ENCODE measurements at places on chromosomes 4 and X. TPM values are rescaled to one million over a fixed set of nuclear protein-coding genes. Genes with fewer than 3 reads are reported as not detected.

IL13RA1 gene
- total RNA-seq = 35.3 TPM

P2RY10 gene
- 1.5 TPM for total RNA-seq

GDPD2 gene
- not detected for total RNA-seq

DNA sequence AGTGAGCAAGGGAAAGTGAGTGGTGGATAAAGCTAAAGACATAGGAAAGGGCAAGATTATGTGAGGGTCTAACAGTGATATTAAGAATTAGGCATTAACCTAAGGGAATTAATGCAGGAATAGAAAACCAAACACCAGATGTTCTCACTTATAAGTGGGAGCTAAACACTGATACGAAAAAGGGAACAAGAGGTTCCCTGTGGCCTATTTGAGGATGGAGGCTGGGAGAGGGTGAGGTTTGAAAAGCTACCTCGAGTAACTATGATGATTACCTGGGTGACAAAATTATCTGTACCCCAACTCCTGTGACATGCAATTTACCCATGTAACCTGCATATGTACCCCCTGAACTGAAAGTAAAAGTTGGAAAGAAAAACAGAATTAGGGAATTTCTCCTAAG lies 79.0 kb downstream of the ANXA3 start:
- no peak for DNase-seq
- peak overlapping the region; percentile 39 for H3K27ac ChIP-seq

- H3K27me3 ChIP-seq = peaks cover 33% of the 10 kb centered on the region
- H3K4me1 ChIP-seq = no peaks in the 10 kb centered on the region
- H3K36me3 ChIP-seq = no peaks in the 10 kb centered on the region
Measured at GRCh38 chrX:115960440-115961084, 210.0 kb upstream of the AGTR2 start.

- DNase-seq = no peak
- no peaks in the 10 kb centered on the region for H3K4me1 ChIP-seq
- no peak overlapping the region for H3K4me3 ChIP-seq
- H3K27ac ChIP-seq = no peak overlapping the region
- H3K27me3 ChIP-seq = no peaks in the 10 kb centered on the region
Measured at GRCh38 chrX:151997539-151997938, 23.1 kb upstream of the GABRE start.

- H3K4me1 ChIP-seq = no peaks in the 10 kb centered on the region
- no peak overlapping the region for H3K27ac ChIP-seq
- H3K4me3 ChIP-seq = no peak overlapping the region
- DNase-seq = no peak
- H3K36me3 ChIP-seq = no peaks in the 10 kb centered on the region
Measured at GRCh38 chr4:143302536-143302935, 34.1 kb upstream of the GAB1 start.

DSPP gene
- total RNA-seq = not detected

- no peak for DNase-seq
- H3K27ac ChIP-seq = no peak overlapping the region
- H3K36me3 ChIP-seq = peaks cover 35% of the 10 kb centered on the region
- H3K27me3 ChIP-seq = no peaks in the 10 kb centered on the region
- H3K4me1 ChIP-seq = no peaks in the 10 kb centered on the region
- no peak overlapping the region for H3K4me3 ChIP-seq
Measured at GRCh38 chr4:132483-132882, 8.2 kb downstream of the ZNF718 start.

SASH3 gene
- 6.3 TPM for total RNA-seq

GRCh38 chr4:71559957-71560571 lies 221.2 kb downstream of the SLC4A4 start:
- no peak for DNase-seq
- H3K4me3 ChIP-seq = no peak overlapping the region
- H3K4me1 ChIP-seq = no peaks in the 10 kb centered on the region
- no peaks in the 10 kb centered on the region for H3K36me3 ChIP-seq

DNA sequence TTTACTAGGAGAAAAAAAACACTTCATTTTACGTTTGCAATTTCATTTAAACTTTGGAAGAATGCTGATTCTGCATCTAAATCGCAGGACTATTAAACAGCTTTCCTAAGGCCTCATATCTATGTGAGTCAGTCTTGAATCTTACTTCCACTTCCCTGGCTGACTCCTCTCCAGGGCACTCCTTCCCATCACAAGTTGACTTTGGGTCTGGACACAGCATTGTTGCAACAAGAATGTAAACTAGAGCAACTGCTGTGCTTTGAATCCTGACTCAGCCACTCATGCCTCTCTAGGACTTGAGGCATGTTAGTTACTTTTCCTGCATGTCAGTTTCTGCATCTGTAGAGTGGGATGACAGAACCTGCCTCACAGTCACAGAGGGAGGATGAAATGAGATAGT lies 413.8 kb downstream of the FAT4 start:
- H3K27ac ChIP-seq = no peak overlapping the region
- H3K4me1 ChIP-seq = no peaks in the 10 kb centered on the region
- H3K4me3 ChIP-seq = no peak overlapping the region
- H3K36me3 ChIP-seq = no peaks in the 10 kb centered on the region
- DNase-seq = no peak

DNA sequence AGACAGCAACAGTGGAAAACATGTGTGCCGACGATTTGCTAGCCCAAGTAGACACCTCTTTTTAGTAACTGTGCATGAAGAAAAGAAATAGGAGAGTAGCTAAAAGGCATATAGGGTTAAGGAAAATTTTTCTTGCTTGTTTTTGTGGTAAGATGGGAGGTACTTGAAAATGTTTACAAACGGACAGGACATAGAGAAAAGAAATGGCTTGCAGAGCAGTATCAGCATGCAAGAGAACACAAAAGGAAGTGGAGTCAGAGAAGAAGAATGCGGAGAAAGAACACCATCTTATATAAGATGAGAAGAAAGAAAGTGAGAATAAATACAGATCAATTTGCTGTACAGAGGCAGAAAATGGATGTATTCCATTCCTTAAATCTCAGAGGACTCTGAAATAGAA lies 263.7 kb upstream of the ETNPPL start:
- no peaks in the 10 kb centered on the region for H3K36me3 ChIP-seq
- DNase-seq = no peak
- H3K27me3 ChIP-seq = no peaks in the 10 kb centered on the region
- no peak overlapping the region for H3K27ac ChIP-seq
- no peaks in the 10 kb centered on the region for H3K4me1 ChIP-seq

CCKAR gene
- not detected for total RNA-seq

- H3K4me1 ChIP-seq = no peaks in the 10 kb centered on the region
- no peak overlapping the region for H3K4me3 ChIP-seq
- no peak for DNase-seq
- no peaks in the 10 kb centered on the region for H3K36me3 ChIP-seq
- no peak overlapping the region for H3K27ac ChIP-seq
Measured at GRCh38 chr4:102543030-102543928, 42.1 kb downstream of the NFKB1 start.

GRCh38 chrX:13258052-13258444 lies 61.8 kb downstream of the ATXN3L start:
- peaks cover 5% of the 10 kb centered on the region for H3K27me3 ChIP-seq
- no peaks in the 10 kb centered on the region for H3K36me3 ChIP-seq
- no peaks in the 10 kb centered on the region for H3K4me1 ChIP-seq
- H3K27ac ChIP-seq = no peak overlapping the region
- no peak overlapping the region for H3K4me3 ChIP-seq

RTL9 gene
- total RNA-seq = 0.06 TPM

DNA sequence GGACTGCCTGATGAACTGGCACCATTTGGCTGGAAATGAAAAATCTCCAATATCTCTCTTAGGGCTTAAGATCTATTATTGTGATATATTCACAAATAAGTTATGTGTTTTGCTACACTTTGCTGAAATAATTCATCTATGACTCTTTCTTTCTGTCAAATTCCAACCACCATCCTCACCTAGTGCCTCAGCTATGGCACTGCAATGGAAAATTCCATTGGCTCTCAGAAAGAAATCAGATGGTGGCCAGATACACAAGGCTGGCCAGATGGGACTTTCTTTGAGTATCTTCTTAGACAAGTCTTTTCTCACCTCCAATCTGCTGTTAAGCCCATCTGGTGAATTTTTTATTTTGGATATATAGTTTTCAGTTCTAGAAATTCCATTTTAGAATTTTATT lies 28.0 kb downstream of the NAT8L start:
- DNase-seq = no peak
- H3K4me1 ChIP-seq = no peaks in the 10 kb centered on the region
- no peaks in the 10 kb centered on the region for H3K36me3 ChIP-seq
- no peak overlapping the region for H3K4me3 ChIP-seq
- no peaks in the 10 kb centered on the region for H3K27me3 ChIP-seq
- H3K27ac ChIP-seq = no peak overlapping the region

GRCh38 chrX:124395145-124395880 lies 49.0 kb downstream of the SH2D1A start:
- no peak overlapping the region for H3K27ac ChIP-seq
- H3K27me3 ChIP-seq = peaks cover 2% of the 10 kb centered on the region
- no peak overlapping the region for H3K4me3 ChIP-seq
- DNase-seq = no peak
- H3K4me1 ChIP-seq = no peaks in the 10 kb centered on the region
- H3K36me3 ChIP-seq = no peaks in the 10 kb centered on the region

MEPE gene
- total RNA-seq = not detected

NDP gene
- total RNA-seq = 0.87 TPM

DNA sequence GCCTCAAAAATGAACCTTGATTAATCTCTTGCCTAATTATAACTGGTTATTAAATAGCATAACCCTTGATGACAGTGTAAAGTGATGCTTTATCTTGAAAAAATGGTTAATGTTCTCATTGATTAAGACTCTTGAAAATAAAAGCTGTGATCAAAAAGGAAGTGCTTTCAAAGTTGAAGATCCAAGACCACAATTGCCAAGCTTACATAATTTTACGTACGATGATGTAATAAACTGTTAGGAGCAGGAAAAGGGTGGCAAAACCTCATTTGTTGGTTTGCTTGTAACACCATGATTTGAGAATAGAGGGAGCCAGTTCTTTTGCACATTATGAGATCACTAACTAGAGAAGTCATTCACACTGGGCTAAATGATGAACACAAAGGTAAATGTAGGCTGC lies 322.2 kb downstream of the ADGRL3 start:
- H3K4me1 ChIP-seq = no peaks in the 10 kb centered on the region
- H3K36me3 ChIP-seq = no peaks in the 10 kb centered on the region

CSAG1 gene
- not detected for total RNA-seq

ADRA2C gene
- 34.0 TPM for total RNA-seq

USP17L13 gene
- total RNA-seq = not detected

DNA sequence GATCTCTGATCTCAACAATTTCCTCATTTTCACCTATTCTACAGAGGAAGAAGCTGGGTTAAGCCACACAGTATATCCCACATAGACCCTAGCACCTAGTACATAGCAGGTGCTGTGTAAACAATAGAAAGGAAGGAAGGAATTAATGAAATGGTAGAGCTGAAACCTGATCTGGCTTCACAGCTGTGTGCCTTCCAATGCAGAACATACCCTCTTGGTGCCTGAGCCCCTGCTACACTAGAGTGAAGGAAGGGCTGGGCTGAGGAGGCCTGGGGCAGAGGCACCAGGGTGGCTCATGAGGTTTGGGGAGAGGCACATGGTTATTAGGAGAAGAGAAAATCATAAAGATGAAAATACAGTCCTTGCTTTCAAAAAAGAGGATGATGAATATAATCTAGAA lies 21.3 kb downstream of the LRRC66 start:
- H3K27ac ChIP-seq = no peak overlapping the region
- H3K4me1 ChIP-seq = no peaks in the 10 kb centered on the region
- no peak overlapping the region for H3K4me3 ChIP-seq
- H3K36me3 ChIP-seq = no peaks in the 10 kb centered on the region
- DNase-seq = no peak

DNA sequence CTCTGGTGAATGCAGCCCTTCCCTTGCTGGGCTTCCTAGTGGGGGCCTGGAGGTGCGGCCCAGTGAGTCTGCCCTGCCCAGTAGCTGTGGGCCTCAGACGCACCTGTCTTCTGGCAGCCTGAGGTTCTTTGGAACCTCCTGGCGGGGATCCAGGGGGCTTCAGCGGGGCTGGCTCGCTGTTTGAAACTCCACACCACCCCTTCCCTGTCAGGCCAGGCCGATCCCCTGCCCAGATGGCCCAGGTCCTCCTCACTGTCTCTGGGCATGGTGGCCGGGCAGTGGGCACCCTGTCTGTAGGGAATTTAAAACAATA lies 10.7 kb upstream of the NKX1-1 start:
- no peak overlapping the region for H3K27ac ChIP-seq
- no peak for DNase-seq
- H3K27me3 ChIP-seq = peaks cover 53% of the 10 kb centered on the region
- H3K4me3 ChIP-seq = no peak overlapping the region
- H3K4me1 ChIP-seq = no peaks in the 10 kb centered on the region

MAEA gene
- total RNA-seq = 78.7 TPM

GRCh38 chr4:2251073-2251794 lies 9.3 kb upstream of the HAUS3 start:
- H3K4me1 ChIP-seq = peaks cover 6% of the 10 kb centered on the region
- no peak overlapping the region for H3K4me3 ChIP-seq
- H3K27ac ChIP-seq = no peak overlapping the region
- H3K36me3 ChIP-seq = no peaks in the 10 kb centered on the region
- no peaks in the 10 kb centered on the region for H3K27me3 ChIP-seq
- DNase-seq = peak; percentile 15

NRK gene
- total RNA-seq = 40.2 TPM

GRCh38 chr4:185335579-185335978 lies 60.1 kb downstream of the LRP2BP start:
- H3K27me3 ChIP-seq = no peaks in the 10 kb centered on the region
- no peak for DNase-seq
- H3K36me3 ChIP-seq = no peaks in the 10 kb centered on the region
- no peaks in the 10 kb centered on the region for H3K4me1 ChIP-seq

DNA sequence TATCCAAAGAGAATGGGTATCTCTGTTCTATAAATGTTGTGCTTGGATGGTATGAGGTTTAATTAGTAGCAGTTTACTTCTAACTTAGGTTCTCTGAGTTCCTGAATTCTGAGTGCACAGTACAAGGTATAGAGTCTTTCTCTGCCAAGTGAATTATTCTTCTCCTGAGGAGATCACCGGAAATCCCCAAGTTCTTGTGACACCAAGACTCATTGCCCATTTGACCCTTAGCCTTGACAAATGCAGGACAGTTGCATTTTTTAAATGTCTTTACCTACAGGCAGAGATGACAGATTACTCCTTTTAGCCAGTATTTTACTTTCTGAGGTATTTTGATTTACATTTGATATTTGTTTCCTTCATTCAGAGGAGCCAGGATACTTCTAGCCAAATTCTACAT lies 72.9 kb downstream of the MAOA start:
- H3K4me1 ChIP-seq = no peaks in the 10 kb centered on the region
- H3K36me3 ChIP-seq = no peaks in the 10 kb centered on the region
- no peak overlapping the region for H3K27ac ChIP-seq

ARHGEF6 gene
- 28.5 TPM for total RNA-seq

GRCh38 chr4:1852904-1853623 lies 2.9 kb downstream of the LETM1 start:
- peaks cover 49% of the 10 kb centered on the region for H3K4me1 ChIP-seq
- no peaks in the 10 kb centered on the region for H3K27me3 ChIP-seq
- H3K27ac ChIP-seq = no peak overlapping the region
- peaks cover 4% of the 10 kb centered on the region for H3K36me3 ChIP-seq
- no peak for DNase-seq

DNA sequence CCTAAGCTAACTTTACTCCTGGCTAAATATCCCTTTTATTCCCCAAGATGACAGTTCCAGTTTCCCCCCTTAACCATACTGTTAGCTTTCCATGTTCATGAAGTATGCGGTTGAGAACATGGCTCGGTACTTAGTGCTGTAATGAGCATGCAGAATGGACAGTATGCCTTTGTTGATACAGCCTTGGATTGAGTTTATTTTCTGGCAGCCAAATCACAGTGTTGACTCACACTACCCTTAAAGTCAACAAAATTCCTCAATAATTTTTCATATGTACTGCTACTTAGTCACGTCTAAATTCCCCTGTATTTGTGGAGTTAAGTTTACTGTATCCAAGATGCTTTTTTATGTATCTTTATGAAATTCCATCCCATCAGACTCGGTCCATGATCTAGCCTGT lies 1.4 kb upstream of the VEGFC start:
- DNase-seq = peak; percentile 15
- H3K27me3 ChIP-seq = no peaks in the 10 kb centered on the region
- H3K4me1 ChIP-seq = no peaks in the 10 kb centered on the region
- H3K4me3 ChIP-seq = no peak overlapping the region
